Head of caudate nucleus (tissue), 42 donors: ENCODE measurements at places on chromosomes 7 and 10.

- DNase-seq: peak; percentile 35
Measured at GRCh38 chr10:11147722-11148121, 130.1 kb downstream of the CELF2 start.

GRCh38 chr7:113431406-113431805 lies 313.1 kb upstream of the SMIM30 start:
- DNase-seq: no peak

DNA sequence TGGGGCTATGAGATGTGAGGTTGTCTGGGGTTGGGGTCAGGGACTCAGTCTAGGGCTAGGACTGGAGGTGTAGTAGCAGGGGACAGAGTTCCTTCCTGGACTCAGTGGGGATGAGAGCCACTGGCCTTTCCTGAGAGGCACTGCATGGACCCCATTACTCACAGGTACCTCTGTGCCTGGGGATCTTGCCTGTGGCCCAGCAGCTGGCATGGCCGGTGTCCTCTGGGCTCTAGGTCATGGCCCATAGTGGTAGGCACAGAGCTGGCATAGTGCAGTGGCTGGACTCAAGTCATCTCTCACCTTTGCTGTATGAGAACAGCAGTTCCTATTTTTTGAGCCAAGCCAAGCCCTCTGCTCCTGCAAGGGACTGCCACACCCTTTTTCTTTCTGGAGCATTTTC lies 51.9 kb downstream of the NEURL1 start:
- no peak for DNase-seq

DNA sequence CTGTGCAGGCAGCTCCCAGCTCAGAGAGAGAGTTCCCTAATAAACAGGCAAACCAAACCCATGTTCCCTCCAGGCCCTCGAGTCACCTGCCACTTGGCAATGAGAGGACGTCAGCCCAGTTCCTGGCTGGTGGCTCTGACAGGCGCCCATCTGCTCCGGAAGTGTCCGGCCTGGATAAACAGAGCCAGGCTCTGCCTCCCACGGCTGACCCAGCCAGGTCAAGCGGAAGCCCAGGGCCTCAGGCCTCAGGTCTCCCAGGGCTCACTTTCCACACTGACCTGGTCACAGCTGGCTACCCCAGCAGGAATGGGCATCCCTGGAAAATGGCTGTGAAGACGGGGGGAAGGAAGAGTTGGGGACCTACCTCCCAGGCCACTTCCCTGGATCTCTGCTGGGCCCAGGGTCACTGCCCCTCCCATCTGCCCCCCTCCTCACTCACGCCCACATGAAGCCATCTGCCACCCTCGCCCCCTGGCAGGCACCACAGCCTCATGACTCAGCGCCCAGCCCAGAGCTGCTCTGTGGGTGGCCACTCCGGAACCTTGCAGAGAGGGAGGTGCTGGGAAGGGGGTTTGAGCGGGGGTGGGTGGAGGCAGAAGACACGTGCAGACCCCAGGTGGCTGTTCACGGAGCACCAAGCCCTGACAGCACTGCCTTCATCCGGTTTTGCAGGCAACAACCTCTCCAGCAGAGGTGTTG lies 37.4 kb upstream of the DUSP5 start:
- peak; percentile 24 for DNase-seq

GRCh38 chr7:146922782-146923181 lies 806.2 kb downstream of the CNTNAP2 start:
- no peak for DNase-seq

DNA sequence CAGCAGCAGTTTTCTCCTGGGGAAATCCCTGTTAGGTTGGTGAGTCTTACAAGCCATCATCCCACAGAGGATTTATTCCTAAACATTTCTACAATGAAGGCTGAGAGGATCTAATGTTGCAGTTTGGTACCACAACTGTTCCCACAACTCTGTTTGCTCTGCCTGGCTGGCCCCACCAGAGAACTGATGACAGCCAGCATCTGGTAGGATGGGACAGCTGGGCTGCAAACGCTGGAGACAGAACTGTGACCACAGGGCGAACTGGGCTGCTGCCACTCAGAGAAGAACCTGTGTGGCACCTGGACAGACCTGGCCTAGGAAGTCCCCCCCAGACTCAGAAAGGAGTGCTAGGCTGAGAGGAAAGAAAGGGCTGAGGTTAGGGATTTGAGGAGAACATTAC lies 94.8 kb downstream of the CALN1 start:
- no peak for DNase-seq

- DNase-seq: no peak
Measured at GRCh38 chr10:97048649-97049427, 136.9 kb downstream of the SLIT1 start.
